ENCODE measurements at places on chromosomes 16 and 17.

DNA sequence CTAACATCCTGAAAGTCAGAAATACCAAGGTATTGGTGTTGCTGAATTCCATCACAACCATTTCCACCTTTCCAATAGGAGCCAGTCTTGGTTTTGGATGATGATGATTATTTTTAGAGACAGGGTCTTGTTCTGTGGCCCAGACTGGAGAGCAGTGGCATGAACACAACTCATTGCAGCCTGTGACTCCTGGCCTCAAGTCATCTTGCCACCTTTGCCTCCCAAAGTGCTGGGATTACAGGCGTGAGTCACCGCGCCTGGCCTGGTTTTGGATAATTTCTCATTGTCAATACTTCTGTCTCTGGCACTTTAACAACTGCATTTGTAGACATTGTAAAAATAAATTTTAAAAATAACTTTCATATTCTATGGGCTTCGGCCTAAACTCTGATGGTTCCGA is 22.6 kb downstream of the STAT5B start:
- no peak for DNase-seq

GRCh38 chr17:80737106-80738019 is 192.7 kb downstream of the RPTOR start:
- DNase-seq, result no peak

GRCh38 chr17:28313841-28314240 is 5.2 kb upstream of the TMEM97 start:
- no peak for DNase-seq

- no peak for DNase-seq
Measured at GRCh38 chr16:82801361-82801760, 174.6 kb downstream of the CDH13 start.

GRCh38 chr17:47973541-47973940 is 2.6 kb downstream of the CDK5RAP3 start:
- DNase-seq, result no peak

GRCh38 chr16:56848029-56848936 is 16.7 kb upstream of the SLC12A3 start:
- no peak for DNase-seq

GRCh38 chr16:54072237-54072636 is 214.3 kb downstream of the IRX3 start:
- DNase-seq, result no peak

DNA sequence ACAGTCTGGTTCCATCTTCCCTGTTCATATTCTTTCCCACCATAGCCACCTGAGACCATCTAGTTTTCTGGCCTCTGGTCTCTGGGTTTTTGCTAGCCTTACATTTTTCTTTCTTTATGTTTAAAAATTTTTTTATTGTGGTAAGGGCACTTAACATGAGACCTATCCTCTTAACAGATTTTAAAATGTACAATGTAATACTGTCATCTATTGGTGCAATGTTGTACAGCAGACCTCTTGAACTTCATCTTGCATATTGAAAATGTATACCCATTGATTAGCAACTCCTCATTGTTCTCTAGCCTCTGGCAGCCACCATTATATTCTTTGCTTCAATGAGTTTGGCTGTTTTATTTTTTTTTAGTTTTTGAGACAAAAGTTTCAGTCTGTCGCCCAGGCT is 39.2 kb downstream of the ITGAM start:
- no peak for DNase-seq

GRCh38 chr17:74768069-74768762 is 7.9 kb downstream of the NAT9 start:
- no peak for DNase-seq

DNA sequence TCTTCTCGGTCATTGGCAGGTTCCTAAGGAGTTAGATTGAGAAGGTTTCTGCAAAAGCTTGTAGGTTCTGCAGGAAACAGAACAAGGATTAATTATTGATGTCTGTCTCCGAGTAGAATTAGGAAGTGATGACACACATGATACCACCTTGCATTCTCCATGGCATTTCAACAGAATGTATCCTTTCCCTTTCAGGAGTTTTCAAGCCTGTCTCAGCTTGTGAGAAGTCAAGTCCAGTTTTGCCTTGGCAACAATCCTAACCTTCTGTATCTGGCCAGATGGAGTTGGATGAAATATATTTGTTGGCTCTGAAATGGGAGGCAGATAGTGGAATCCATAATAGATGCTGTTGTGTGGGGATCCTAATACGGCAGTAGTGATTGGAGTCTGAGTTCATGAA is 235.5 kb downstream of the SHISA9 start:
- no peak for DNase-seq

- DNase-seq, result no peak
Measured at GRCh38 chr16:84498859-84499620, 5.4 kb downstream of the MEAK7 start.

- DNase-seq, result no peak
Measured at GRCh38 chr17:81509207-81509971, 3.2 kb downstream of the ACTG1 start.

DNA sequence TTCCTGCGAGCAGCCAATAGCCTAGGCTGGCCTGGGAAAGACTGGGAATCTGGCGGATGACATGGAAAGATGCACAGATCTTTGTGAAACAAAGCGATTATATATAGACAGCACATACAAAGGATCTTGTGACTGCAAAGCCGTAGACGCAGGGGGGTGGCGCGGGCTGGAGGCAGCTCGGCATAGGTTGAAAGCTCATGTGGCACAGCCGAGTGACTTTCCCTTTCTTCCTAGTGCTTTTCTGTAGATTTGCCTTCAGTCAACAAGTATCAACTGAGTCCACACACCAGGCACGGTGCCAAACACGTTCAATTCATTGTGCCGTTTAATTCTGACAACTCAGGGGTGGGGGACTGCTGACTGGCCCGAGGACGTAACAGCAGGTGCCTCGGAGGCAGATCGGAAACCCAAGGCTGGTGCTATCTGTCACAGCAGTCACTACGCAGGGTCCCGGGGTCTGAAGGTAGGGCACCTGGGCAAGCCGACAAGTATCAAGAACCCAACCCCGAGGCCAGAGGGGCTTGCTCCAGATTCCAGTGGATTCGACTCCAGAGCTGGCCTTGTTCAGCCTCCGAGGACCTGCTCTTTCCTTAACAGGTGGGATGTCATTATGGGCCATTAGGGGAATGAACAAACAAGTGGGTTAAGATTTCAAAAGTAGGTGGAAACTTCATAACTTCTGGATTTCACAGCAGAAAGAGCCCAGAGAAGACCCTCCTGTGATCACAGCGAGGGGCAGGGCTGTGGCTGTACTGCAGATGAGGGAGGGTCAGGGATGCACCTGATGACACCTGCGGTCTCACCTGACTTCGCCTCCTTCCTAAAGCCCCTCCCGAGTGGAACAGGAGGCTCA is 5.9 kb downstream of the PAM16 start:
- peak; percentile 80 for DNase-seq

DNA sequence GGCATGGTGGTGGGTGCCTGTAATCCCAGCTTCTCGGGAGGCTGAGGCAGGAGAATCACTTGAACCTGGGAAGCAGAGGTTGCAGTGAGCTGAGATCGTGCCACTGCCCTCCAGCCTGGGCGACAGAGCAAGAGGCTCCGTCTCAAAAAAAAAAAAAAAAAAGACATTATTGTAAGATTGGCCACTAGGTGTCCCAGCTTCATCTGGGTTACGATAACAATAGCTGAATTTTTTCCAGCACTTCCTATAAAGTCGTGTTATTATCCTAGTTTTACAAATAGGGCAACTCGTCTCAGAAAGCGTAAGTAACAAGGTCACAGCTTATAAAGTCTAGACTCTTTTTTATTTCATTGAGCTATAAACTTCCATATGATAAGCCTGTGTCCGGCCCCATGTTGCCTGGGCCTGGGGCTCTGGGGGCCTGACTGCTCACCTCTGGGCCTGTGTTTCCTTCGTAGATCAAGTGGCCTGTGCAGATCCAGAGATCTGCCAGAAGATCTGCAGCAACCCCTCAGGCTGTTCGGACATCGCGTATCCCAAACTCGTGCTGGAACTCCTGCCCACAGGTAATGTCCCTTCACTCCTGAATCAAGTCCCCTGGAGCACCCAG is 60.5 kb downstream of the SLC5A11 start:
- peak; percentile 10 for DNase-seq

GRCh38 chr17:8630802-8631553 is 453 bp upstream of the MYH10 start:
- DNase-seq, result peak; percentile 73

DNA sequence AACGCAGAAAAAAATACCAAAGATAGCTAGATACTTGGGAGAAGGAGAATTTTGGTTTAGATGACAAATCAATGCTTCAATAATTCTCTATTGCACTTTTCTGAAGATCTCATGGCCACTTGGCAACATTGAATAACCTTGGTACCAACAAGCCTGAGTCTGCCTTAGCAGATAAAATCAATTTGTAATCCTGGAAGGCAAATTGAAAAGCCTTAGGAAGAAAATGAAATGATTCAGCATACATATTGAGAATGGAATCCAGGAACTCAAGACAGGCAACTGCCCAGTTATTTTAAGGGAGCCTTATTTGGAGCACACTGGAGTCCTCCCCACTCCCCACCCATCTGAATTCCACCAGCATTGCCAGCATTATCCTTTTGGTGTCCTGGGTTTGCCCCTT is 109.3 kb upstream of the SOX9 start:
- DNase-seq, result no peak

DNA sequence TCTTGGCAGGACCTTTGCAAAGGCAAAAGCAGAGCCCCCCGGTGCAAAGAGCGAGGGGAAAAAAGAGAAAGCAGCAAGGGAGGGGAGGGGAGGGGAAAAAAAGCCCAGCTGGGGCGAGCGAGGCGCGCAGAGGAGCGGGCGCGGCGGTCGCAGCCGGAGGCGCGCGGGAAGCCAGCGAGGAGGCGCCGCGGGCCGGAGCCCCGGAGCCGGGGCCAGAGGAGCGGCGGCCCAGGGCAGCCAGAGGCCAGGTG is 129 bp downstream of the IRX5 start:
- DNase-seq, result no peak

- DNase-seq, result no peak
Measured at GRCh38 chr17:17474341-17474740, 2.5 kb upstream of the MED9 start.

- no peak for DNase-seq
Measured at GRCh38 chr16:9079430-9079812, 12.0 kb upstream of the HAPSTR1 start.

DNA sequence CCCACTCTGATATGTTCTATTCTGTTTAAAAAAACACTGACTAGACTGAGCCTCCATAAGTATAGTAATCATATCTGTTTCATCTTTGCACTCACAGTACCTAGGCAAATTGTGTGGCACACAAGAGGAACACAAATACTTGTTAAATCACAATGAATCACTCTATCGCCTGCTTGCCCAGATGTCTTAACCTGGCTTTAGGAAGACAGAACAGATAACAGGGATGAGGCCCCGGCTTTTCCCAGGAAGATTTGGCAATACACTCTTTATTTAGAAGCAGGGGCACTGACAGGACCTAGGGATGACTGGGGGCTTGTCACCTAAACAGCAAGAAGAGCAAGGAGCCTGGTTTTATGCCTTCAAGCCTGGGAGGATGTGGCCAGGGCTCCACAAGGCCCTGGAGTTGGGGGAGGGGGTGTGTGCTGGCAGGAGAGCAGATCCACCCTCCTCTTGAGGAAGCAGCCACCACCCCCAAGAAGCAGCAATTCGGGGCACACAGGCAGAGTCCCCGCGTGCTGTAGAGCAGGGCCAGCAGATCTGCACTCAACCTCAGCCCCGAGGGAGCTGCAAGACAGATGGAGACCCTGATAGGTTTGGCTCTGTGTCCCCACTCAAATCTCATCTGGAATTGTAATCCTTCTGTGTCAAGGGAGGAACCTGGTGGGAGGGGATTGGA is 41.0 kb upstream of the KSR1 start:
- no peak for DNase-seq

DNA sequence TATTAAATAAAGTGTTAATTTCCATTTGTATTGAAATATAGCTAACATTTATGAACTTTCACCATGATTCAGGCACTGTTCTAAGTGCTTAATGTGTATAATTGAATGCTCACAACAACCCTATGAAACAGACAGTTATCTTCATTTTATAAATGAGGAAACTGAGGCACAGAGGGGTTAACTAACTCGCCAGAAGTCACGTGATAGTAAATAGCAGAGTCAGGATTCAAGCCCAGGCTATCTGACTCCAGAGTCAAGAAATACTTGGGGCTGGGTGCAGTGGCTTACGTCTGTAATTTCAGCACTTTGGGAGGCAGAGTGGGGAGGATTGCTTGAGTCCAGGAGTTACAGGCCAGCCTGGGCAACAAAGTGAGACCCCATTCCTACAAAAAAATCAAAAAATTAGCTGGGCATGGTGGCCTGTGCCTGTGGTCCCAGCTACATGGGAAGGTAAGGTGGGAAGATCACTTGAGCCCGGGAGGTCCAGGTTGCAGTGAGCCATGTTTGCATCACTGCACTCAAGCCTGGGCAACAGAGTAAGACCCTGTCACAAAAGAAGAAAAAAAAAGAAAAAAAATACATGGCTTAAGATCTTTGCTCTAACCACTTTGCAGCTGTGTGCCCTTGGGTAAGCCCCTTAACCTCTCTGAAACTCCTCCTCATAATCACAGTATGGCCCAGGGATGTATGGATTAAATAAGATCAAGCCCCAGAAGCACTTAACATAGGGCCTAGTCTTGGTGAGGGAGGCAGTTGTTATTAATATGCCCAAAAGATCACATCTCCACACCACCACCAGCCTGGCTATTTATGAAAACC is 29.0 kb downstream of the WSB1 start:
- DNase-seq, result no peak

GRCh38 chr16:83674931-83675535 is 132.7 kb upstream of the HSBP1 start:
- DNase-seq, result no peak

DNA sequence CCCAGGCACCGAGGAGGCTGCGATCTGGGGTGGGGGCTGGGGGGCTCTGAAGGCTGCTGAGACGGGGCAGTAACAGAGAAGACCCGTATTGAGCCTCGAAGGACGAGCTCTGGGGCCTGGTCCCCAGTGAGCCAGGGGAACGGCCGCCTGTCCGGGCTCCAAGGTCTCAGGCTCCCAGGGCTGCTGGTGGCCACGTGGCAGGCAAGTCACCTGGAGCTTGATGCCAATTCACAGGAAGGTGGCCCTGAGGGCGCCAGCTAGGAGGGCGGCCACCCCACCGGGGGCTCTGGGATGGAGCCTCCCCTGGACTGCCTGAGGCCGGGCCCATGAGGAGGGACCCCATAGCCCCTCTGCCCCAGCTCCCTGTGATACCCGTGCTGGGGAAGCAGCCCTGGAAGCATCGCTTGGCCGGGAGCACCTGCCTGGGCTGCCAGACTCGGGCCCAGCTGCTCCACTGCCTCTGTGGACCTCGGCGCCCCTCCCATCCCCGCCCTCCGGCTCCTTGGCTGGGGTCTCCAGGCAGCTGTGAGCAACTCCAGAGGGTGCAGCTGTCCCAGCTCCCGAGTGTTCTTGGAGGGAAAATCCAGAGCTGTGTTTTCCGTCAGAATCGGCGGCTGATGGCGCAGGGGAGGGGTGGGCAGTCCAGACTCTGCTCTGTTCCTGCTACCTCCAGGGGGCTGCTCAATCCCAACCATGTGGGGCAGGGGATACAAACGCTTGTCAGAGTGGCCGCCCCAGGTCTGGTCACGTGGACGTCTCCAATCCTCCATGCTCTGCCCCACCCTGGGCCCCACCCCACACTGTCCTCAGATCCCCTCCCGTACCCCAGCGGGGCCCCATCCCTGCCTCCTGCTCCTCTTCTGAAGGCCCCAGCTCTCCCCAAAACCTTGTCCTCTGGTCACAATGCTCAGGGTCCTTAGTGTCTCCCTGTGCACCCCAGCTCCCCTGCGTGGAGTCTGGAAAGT is 67.2 kb upstream of the GNG13 start:
- DNase-seq, result no peak

All from NCI-H2029 (cell line).